ENCODE measurements at places on chromosomes 4 and X. TPM values are rescaled to one million over a fixed set of nuclear protein-coding genes. Genes with fewer than 3 reads are reported as not detected.

The FGFRL1 gene
- 3.3 TPM for polyA plus RNA-seq

The RAB9B gene
- 50.6 TPM for polyA plus RNA-seq

The PF4V1 gene
- polyA plus RNA-seq, result not detected

The CORIN gene
- polyA plus RNA-seq, result 0.25 TPM

The DTHD1 gene
- not detected for polyA plus RNA-seq

The PPP2R2C gene
- polyA plus RNA-seq, result 41.2 TPM

The ASB12 gene
- 1.5 TPM for polyA plus RNA-seq

The AKAP4 gene
- polyA plus RNA-seq, result not detected

The TLR1 gene
- not detected for polyA plus RNA-seq

The PRPS1 gene
- 65.2 TPM for polyA plus RNA-seq

The HCFC1 gene
- polyA plus RNA-seq, result 10.3 TPM

The PITX2 gene
- not detected for polyA plus RNA-seq

The SCD5 gene
- 226 TPM for polyA plus RNA-seq

The NEXMIF gene
- 12.6 TPM for polyA plus RNA-seq

The PGM2 gene
- polyA plus RNA-seq, result 8.5 TPM

The FGF13 gene
- 242 TPM for polyA plus RNA-seq

The PPP1R2C gene
- polyA plus RNA-seq, result not detected

The MAPK10 gene
- polyA plus RNA-seq, result 147 TPM

The POU4F2 gene
- not detected for polyA plus RNA-seq

The FAT4 gene
- 5.6 TPM for polyA plus RNA-seq

The CRMP1 gene
- polyA plus RNA-seq, result 642 TPM

The FOXP3 gene
- polyA plus RNA-seq, result not detected
